Regular cardiac myocyte (primary cell): ENCODE measurements at places on chromosomes 1 and 21. TPM values are rescaled to one million over a fixed set of nuclear protein-coding genes. Genes with fewer than 3 reads are reported as not detected.

Gene TRPM2
- 0.28 TPM in 1 of 2 replicates, not detected in the other for total RNA-seq

Gene CLIC6
- under 0.01 TPM in 1 of 2 replicates, not detected in the other for total RNA-seq

Gene C4BPA
- not detected in 2 replicates for total RNA-seq

Gene OXCT2
- 0.96 and 1.7 TPM in 2 replicates for total RNA-seq

Gene CADM3
- 0.28 TPM in 1 of 2 replicates, not detected in the other for total RNA-seq

Gene GPR52
- 0.28 and 0.38 TPM in 2 replicates for total RNA-seq

Gene MAST2
- 24.7 and 24.8 TPM in 2 replicates for total RNA-seq

Gene MTARC1
- total RNA-seq = 1.2 and 4.8 TPM in 2 replicates

Gene LCE1A
- not detected in 2 replicates for total RNA-seq

Gene OR10Z1
- not detected in 2 replicates for total RNA-seq

Gene SPATA45
- 1.1 TPM in 1 of 2 replicates, not detected in the other for total RNA-seq

Gene IVL
- total RNA-seq = not detected in 2 replicates

Gene ZSWIM5
- 0.77 and 2.5 TPM in 2 replicates for total RNA-seq

Gene KCNK2
- 4.2 and 5.1 TPM in 2 replicates for total RNA-seq

Gene WNT2B
- 1.5 and 3.4 TPM in 2 replicates for total RNA-seq

Gene KCNA3
- 0.28 TPM in 1 of 2 replicates, not detected in the other for total RNA-seq

Gene MSH4
- 0.38 and 1.4 TPM in 2 replicates for total RNA-seq

Gene ERRFI1
- 39.7 and 87.7 TPM in 2 replicates for total RNA-seq

Gene ZCCHC17
- 33.3 and 55.2 TPM in 2 replicates for total RNA-seq

Gene CHODL
- not detected in 2 replicates for total RNA-seq

Gene TAL1
- 0.19 and 11.3 TPM in 2 replicates for total RNA-seq

Gene NPL
- 2.0 and 2.1 TPM in 2 replicates for total RNA-seq

Gene NEGR1
- total RNA-seq = 11.8 and 13.8 TPM in 2 replicates

Gene DYNLT5
- total RNA-seq = 2.5 and 3.8 TPM in 2 replicates
